A673 (cell line): ENCODE measurements at places on chromosomes 12 and 14.
A peak's percentile ranks its signal among the peaks of the same experiment; 100 is the strongest.

GRCh38 chr14:99121319-99121875 lies 150.6 kb downstream of the BCL11B start:
- DNase-seq, result no peak

DNA sequence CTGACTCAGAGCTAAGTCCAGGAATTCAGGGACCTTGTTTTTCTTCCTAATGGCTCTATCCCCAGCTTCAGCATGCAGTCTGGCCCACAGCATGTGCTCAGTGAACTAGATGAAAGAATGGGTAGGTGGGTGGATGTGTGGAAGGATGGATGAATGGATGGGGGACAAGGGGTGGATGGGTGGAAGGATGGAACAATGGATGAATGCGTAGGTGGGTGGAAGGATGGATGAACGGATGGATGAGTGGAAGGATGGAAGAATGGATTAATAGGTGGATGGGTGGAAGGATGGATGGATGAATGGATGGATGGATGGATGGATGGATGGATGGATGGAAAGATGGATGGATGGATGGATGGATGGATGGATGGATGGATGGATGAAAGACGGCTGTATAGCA lies 79.7 kb upstream of the SFSWAP start:
- DNase-seq, result no peak

DNA sequence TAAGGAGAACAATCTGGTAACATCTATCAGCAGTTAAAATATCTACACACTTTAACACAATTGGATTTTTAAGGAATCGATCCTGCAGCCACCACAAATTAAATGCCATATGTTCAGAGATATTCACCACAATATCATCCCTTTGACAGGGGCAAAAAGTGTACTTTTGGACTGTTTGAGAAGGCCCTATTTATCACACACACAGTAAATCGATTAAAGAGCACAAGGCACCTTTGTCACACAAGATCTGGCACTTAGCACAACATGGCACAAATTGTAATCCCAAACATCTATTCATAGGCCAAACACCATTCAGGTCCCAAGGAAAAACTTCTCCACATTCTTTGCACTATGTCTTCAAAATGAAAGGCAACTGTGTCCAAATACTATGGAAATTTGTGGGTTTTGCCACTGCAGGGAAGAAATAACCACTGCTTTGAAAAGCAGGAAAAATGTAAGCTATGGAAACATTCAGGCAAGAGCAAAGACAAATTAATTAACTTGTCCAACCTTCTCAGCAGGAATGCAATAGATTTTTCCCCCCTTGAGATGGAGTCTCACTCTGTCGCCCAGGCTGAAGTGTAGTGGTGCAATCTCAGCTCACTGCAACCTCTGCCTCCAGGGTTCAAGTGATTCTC lies 282.5 kb upstream of the TMPO start:
- no peak for DNase-seq

DNA sequence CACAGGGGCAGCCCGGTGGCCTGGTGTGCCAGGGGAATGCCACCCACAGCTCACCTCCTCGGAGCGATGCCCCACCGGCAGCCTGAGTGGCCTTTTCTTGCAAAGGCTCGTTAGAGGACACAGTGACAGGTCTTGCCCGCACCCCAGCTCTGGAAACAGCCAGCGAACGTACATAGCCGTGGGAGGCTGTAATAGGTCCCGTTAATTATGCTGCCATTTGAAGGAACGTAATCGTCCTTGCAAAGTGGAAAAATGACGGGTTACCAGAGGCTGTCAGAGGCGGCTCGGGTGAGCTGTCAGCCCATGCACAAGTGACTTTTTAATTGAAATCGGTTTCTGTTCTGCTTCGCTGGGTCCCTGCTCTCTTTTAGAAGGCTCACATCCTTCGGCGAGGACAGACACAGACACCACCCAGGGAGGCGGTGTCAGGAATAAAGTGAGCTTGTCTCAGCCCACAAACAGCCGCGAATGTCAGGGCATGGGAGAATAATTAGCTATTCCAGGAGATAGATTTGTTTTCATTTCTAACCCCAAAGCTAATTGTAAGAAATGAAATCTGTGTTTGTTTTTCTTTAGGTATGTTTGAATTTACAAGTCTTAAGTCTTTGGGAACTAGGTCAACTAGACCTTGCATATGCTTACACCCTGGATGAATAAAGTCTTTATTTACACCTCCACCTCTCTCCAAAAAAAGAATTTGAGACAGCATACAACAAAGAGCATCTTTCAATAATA lies 77.2 kb upstream of the RFLNA start:
- DNase-seq, result peak; percentile 11

GRCh38 chr12:26396402-26396801 lies 201.0 kb downstream of the SSPN start:
- no peak for DNase-seq

DNA sequence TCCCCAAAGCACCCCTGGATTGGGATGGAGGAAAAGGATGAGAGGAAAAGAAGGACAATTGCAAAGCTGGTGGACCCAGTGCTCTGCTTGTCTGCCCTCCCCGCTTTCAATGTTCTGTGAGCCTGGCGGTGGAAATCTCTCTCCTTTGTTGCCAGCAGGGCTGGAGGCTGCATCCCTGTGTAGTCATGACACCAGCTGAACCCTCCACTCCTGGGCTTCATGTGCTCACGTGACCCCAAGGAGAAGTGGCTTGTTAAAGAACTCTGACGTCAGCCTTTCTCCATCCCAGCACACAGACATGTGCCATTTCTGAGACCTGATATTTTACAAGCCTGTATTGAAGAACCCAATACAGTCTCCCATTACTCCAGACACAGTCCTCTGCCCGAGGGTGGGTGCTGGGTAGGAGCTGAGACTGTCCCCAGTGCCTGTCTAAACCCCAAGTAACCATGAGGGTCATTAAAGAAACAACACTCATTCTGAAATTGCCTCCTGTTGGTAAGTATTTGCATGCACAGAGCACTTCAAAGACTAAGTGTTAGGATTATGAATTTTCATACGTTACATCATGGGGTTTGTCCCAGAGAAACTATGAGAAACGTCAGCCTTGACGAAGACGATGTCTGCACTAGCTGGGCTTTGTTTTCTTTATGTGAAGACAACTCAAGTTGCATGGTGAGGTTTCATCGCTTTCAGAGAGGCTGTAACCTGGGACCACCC lies 21.7 kb downstream of the GALNT16 start:
- no peak for DNase-seq

- no peak for DNase-seq
Observed at GRCh38 chr12:49559011-49559675, 8.8 kb downstream of the MCRS1 start.

DNA sequence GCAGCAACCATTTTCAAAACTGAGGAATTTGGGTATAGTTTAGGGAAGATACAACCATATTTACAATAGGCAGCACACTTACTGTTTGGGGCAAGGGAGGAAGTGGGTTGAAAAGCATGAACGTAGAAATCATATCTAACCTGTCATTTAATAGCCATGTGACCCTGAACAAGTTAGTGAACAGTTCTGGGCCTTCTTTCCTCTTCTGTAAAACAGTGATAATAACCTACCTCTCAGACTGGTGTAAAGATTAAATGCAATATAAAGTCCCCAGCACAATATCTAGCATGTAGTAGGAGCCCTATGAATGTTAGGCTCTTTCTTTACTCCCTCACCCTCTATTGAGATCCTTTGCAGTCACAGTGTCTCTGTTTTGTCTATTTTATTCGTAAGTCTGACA lies 33.5 kb downstream of the A2ML1 start:
- no peak for DNase-seq

DNA sequence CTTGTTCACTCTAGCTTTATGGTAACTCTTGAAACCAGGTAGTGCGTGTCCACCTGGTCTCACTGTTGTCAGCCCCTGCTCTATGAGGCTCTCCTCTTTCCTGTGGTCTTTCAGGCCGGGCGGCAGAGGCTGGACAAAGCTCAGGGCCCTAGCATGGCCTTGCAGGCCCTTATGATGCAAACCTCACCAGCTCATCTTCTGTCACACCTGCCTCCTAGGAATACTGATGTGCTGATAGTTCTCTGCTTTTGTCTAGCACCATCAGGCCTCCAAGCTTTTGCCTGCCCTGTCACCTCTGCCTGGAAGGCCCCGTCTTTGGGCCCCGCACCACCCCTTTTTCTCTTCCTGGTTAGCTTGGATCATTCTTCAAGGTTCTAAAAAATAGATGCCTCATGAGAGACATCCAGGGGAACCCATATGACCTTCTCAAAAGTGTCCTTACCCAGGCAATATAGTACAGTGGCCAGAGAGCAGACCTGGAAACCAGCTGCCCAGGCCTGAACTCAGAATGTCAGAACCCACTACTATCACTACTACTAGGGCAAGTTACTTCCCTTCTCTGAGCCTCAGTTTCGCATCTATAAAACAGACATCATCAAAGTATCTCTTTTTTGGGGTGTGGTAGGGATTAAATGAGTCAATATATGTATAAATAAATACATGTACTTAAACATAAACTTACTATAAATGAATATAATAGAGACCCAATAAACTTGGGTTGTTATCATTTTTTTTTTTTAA lies 91.7 kb downstream of the ZFP36L1 start:
- DNase-seq, result no peak

GRCh38 chr14:24817212-24818057 lies 183.4 kb upstream of the GZMB start:
- DNase-seq, result no peak

GRCh38 chr14:54259821-54260220 lies 137.0 kb upstream of the CDKN3 start:
- no peak for DNase-seq

- no peak for DNase-seq
Observed at GRCh38 chr14:68817506-68818212, 24.8 kb upstream of the ZFP36L1 start.

DNA sequence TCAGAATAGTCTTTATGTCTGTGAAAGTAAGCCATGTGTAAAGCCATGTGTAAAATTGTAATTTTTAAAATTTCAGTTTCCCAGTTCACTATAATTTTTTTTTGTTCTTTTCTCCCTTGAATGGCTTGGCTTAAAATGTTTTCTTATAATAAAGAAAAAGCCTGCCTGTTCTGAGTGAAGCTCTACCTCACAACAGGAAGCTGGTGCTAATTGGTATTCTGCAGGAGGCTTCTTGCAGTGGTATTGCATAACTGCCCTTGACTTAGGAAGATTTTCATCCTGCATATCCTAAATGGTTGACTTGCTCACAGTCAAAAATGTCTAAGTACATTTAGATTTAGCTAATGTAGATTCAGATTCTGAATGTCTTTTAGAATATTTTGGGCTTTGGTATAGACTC lies 49.5 kb downstream of the ATP2A2 start:
- peak; percentile 89 for DNase-seq

- DNase-seq, result no peak
Observed at GRCh38 chr12:66803930-66804329, 125.1 kb upstream of the GRIP1 start.

DNA sequence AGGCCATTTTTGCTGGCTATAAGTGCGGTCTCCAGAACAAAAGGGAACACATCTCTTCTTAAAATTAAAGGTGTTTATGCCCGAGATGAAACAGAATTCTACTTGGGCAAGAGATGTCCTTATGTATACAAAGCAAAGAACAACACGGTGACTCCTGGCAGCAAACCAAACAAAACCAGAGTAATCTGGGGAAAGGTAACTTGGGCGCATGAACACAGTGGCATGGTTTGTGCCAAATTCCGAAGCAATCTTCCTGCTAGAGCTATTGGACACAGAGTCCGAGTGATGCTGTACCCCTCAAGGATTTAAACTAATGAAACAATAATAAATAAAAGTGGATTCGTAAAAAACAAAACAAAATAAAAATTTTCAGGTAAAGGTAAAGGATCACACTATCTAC lies 33.4 kb downstream of the PKP2 start:
- DNase-seq, result no peak
